Fibroblast of skin of right biceps (primary cell): ENCODE measurements at places on chromosomes 4 and X.
A peak's percentile ranks its signal among the peaks of the same experiment; 100 is the strongest.

DNA sequence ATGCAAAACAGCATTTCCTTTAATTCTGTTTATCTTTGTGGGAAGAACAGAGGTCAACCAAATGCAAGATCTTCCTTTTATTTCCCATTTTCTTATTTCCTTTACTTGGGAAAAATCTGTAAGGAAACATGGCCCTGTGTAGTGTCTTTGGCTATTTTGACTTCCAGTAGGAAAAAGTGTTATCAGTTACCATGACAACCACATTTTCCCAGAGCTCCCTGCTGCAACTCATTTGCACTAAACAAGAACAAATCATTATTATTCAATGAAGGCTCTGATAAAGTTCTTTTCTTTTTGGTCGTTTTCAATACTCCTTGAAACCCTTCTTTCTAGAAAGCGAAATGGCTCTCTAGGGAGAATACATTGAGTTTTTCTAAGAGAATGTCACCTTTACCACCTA is 117.2 kb upstream of the DDX53 start:
- DNase-seq: no peak

DNA sequence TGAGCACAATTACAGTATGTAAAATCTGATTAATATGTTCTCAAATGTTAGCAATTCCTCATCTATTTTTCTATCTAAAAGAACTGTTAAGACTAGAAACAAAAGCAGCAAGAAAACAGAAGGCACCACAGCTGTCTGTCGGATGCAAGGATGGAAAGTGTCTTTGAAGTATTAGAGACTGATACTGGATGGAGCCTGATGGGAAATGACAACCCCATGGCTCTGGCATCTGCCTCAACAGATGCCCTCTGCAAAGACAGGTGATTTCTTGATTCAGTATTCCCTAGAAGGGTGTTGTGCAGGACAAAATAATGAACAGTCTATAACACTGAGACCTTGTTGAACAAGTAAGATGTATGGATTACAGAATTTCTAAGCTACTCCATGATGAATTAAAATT is 19.7 kb downstream of the LRCH2 start:
- DNase-seq: no peak

DNA sequence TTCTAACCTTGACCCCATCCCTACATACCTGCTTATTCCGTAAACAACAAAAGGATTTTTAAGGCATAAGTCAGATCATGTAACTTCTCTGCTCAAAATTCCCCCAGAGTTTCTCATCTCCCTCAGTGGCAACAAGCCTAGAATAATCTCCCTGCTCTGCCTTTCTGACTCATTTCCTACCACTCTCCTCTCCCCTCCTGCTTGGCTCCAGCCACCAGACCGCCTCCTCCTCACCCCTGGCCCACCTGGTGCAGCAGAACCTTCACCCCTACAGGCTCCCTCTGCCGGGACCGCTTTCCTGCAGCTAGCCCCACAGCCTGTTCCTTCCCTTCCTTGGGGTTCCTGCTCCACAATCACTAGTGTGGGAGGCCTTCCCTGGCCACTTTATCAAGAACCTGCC is 32.1 kb downstream of the TSPAN5 start:
- peak; percentile 92 for DNase-seq

- peak; percentile 3 for DNase-seq
These were observed 339.1 kb downstream of the PAPSS1 start for GRCh38 chr4:107380836-107381438.

GRCh38 chr4:156756118-156756517 is 215.5 kb downstream of the PDGFC start:
- DNase-seq: no peak

- no peak for DNase-seq
These were observed 36.5 kb downstream of the SLC7A11 start for GRCh38 chr4:138205531-138206233.

DNA sequence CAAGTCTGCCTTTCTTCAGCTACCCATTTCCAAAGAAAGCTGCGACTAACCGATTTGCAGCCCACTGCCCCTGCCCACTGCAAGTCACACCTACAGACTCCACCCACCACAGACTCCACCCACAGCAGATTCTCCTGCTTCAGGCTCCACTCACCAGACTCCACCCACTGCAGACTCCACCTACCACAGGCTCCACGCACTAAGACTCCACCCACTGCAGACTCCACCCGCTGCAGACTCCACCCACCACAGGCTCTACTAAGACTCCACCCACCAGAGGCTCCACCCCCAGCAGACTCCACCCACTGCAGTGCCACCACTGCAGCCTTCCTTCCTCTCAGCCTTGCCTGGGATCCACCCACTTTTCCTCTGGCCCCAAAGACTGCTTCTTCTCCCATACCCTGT is 41.3 kb downstream of the ABLIM2 start:
- peak; percentile 15 for DNase-seq

DNA sequence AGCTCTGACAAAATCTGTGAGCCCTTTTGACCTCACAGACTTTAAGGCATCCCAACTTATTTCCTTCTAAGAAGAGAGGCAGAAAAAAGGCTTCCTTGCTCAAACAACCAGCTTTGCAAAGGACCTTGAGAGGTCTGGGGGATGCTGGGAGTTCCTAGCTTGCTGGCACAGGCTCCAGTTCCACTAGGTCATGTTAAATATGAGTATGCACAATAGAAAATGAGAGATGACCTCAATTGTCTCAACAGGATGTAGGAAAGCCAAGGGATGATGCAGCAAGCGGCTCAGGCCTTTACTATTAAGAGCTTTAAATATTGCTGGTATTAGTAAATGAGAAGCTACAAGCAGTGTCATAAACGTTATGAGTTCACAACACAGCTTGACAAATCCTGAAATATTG is 13.3 kb upstream of the ZNF827 start:
- DNase-seq: no peak

GRCh38 chrX:73964579-73964978 is 339.4 kb upstream of the ZCCHC13 start:
- no peak for DNase-seq

GRCh38 chr4:74934016-74934831 is 1.3 kb downstream of the PARM1 start:
- DNase-seq: peak; percentile 5

DNA sequence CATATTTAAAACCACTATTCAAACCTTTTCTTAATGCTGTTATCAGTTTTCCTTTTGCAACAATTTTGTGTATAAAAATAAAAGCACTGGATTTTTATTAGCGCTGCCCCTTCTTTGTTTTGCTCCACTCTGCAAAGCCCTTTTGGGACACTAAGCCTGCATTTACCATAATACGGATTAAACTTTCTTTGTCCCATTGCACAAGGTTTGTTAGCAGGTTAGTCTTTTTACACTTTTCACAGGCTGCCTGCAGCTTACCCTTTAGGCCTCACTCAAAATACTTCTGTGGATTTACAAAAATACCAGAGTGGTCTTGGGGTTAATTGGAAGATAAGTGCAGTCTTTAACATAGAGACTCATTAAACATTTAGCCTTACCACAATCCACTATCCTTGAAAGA is 35.7 kb upstream of the MAB21L2 start:
- DNase-seq: no peak

DNA sequence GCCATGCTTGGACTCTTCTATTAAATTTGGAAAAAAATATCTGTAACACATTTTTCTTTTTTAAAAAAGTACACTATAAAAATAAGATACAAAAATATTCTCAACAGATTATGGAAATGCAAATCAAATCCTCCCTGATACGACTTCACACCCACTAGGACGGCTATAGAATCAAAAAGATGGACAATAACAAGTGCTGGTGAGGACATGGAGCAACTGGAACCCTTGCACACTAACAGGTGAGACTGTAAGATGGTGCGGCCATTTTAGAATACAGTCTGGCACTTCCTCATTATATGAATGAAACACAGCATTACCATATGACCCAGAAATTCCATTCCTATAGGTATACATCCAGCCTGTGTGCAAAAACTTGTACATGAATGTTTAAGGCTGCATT is 83.6 kb downstream of the GATB start:
- no peak for DNase-seq

DNA sequence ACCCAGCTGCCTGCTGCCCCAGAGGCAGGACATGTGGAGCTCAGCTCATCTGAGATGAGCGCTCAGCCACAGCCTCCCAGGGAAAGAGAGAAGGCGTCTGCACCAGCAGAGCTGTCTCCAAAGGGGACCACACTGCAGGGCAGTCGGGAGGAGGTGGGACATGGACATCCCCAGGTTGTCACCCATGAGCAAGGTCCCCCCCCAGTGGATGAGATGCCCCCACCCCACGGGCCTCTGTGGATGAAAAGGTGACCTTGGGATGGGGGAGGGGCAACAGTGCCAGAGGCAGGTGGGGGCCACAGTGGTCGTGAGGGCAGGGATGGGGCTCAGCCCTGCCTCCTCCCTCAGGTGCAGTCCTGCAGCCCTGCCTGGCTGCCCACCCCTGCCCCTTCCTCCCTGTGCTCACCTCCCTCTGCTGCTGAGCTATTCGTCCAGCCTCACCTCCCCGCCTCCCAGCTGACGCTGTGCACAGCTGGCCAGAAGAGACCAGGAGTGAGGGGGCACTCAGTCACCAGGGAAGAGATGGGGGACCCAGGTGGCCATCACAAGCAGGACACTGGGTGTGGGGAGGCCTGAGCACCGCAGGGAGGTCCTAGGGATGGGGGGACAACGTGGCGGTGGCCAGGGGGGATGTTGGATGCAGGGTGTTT is 9.3 kb downstream of the NKX1-1 start:
- DNase-seq: no peak

- DNase-seq: no peak
These were observed 104.7 kb upstream of the KLHL13 start for GRCh38 chrX:118221270-118221669.

DNA sequence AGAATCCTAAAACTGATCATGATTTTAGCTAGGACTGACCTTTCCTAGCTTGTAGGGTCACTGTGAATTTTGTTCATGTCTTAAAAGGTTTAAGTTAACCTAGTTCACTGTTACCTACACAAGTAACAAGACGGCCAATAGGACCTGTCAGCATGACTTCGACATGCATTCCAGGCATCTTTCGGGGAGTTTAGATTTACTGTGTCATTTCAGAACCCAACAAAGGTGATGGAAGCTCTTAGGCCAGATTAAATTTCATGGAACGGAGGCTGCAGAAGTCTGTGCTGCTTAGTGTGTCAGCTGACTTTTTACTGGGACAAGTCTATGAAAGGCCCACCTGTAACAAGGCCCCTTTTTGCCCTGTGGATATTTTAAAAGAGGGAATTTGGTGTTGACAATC is 93.1 kb downstream of the GATB start:
- no peak for DNase-seq

DNA sequence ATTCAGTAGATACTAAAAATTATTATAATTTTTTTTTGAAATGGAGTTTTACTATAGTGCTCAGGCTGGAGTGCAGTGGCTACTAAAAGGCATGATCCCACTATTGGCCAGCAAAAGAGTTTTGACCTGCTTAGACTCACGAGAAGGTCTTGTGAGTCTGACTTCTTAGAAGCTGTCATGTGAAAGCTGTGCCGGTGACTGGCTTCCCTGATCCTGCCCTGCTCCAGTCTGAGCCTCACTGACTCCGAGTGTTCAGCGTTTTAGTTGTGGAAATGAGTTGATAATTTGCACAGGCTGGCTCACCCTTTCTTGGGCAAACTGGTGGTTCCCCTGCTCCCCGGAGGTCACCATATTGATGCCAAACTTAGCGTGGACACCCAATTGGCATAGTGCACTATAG is 16.4 kb upstream of the CXCL8 start:
- no peak for DNase-seq

- no peak for DNase-seq
These were observed 6.5 kb downstream of the SASH3 start for GRCh38 chrX:129786210-129786651.

DNA sequence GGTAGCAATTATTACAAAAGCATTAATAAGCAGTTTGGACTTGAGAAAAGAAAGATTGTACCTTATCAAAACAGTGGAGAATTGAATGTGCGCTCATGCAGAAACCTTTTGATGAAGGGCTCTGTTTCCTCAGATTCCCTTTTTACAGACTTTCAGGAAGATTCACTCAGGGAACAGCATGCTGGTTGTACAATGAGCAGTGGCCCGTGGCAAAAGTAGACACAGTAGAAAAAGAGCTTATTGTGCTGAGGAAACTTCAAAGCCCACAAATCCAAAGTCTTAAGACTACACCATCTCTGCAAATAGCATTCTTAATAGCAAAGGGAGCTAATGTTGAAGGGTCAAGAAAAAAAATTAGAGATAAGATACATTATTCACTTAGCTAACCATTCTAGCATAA is 858.9 kb downstream of the PDHA2 start:
- no peak for DNase-seq

GRCh38 chr4:118314221-118314620 is 38.6 kb downstream of the PRSS12 start:
- DNase-seq: no peak

- no peak for DNase-seq
These were observed 117.3 kb downstream of the ENPP6 start for GRCh38 chr4:184100297-184100885.

DNA sequence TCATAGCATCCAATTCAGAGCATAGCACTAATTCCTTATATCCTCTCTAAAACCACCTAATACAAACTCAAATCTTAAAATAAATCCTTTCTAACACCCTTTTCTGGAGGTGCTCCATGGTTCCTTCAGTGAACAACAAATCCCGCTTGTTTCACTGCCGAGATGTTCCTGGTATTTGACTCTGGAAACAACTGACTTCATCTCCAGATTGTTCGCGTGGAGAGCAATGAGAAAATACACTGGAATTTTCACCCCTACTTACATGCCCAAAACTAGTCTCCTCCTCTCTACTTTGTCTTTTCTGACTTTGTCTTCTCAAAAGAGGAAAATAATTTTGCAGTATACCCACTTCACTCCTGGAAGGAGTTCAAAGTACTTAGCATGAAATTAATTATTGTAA is 129.0 kb downstream of the PLS3 start:
- peak; percentile 41 for DNase-seq

DNA sequence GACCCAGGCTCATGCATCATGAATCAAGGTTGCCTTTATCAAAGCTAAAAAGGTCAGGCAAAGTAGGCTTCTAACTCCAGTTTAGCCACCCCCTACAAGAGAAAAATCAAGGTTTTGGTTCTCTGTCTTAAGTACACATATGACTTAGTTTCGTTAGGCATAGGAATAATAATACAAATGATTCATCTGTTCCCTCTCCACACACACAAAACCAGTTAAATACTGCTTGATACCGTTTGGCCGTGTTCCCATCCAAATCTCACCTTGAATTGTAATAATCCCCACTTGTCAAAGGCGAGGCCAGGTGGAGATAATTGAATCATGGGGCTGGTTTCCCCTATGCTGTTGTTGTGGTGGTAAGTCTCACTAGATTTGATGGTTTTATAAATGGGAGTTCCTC is 226.2 kb downstream of the HS6ST2 start:
- DNase-seq: no peak

DNA sequence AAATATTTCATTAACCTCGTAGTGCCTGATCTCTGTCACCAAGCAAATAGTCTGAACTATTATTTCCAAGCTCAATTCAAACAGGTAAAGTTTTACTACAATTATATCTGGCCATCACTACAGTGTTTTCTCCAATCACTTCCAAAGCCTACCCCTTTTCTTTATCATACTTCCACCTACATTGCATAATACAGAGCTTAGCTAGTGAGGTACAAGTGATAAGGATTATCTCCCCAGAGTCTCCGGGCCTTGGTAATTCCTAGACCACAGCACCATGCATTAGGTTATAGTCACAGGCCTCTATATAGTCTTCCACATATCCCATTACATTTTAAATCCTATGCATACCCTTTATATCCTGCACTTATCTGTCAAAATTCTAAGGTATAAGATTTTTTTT is 154.2 kb downstream of the SNCA start:
- DNase-seq: no peak
